ENCODE measurements at places on chromosomes 7 and 10.

DNA sequence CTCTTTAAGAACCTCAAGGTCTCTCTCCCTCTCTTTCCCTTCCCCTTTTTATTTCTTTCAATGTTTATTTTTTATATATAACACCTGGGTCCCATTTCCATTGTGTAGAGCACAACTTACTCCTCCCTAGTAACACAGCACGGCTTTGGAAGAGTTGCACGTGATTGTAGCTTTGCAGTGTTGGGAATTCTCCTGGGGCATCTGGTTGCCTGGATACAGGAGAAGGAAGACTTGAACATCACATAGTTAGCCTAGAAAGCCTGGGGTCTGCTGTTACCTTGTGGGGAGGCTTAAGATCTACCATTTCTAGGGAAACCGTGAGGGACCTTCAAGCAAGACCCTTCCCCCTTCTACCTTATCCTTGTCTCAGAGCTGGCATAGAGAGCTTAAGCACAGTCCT lies 41.1 kb upstream of the NFKB2 start:
- no peak for DNase-seq

DNA sequence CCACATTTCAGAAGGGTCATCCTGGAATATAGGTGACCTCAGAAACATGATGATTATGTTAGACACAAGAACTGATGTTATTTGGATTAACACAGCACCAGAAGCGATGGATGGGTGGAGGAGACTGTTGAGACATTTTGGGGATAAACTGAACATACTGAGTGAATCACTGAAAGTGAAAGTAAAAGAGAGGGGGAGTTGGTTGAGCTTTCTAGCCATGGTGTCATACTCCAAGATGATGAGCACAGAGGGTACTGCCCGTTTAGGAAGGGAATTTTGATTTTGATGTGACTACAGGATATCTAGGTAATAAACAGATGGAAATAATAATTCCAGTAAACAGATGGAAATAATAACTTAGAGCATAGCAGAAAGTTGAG lies 248.0 kb upstream of the NPY start:
- no peak for DNase-seq

- DNase-seq = no peak
Measured at GRCh38 chr10:98264378-98265065, 3.5 kb downstream of the LOXL4 start.

- peak; percentile 91 for DNase-seq
Measured at GRCh38 chr7:101688183-101688831, 59.2 kb upstream of the MYL10 start.

DNA sequence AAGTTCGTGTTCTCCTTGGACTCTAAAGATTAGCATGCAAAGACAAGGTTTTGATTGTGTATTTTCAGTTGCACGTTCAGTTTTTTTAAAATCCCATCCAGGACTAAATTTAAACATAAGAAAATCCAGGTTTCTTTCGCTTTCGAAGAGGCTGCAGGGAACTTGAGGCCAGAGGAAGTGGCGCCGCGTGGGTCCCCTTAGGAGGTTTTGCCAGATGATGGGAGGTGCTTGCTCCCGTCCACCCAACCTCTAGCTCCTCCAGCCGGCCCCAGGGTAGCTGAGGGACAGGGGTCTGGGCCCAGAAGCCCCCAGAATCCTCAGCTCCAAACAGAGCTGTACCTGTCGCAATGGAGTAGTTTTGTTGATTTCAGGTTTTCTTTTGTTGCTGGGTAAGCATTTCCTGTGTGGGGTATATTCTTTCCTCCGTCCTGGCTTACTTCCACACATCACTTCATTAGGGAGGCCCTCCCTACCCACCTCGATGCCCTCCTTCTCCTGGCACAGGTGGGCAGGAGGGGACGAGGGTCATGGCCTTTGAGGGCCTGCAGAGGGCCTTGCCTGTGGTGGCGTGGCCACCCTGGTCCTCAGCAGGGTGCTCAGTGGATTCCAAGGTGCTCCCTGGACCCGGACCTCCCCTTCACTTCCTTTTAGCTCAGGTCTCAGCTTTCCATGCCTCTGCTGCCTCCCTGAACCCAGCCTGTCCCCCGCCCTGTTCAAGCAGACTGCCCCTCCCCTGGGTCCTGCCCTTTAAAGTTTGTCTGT lies 32.6 kb downstream of the LHPP start:
- no peak for DNase-seq
